ENCODE measurements at places on chromosomes 3 and 15.

GRCh38 chr15:100972975-100973350 is 53.8 kb downstream of the LRRK1 start:
- DNase-seq: no peak

DNA sequence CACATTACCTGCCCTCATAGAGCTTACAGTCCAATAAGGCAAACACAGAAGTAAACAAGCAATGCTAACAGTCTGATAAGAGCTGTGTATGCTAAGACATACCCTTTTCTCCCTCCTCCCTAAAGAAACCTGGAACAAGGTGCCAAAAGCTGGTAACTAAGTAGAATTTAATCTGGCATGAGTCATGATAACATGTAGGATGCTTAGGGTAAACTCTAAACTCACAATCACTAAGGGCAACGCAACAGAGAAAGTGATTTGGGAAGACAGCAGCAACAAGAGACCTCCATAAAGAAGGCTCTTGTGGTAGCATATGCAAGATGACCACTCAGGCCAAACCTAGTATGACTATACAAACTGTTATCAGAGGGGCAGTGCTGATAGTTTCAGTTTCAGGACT is 55.5 kb downstream of the MYO1E start:
- DNase-seq: no peak

DNA sequence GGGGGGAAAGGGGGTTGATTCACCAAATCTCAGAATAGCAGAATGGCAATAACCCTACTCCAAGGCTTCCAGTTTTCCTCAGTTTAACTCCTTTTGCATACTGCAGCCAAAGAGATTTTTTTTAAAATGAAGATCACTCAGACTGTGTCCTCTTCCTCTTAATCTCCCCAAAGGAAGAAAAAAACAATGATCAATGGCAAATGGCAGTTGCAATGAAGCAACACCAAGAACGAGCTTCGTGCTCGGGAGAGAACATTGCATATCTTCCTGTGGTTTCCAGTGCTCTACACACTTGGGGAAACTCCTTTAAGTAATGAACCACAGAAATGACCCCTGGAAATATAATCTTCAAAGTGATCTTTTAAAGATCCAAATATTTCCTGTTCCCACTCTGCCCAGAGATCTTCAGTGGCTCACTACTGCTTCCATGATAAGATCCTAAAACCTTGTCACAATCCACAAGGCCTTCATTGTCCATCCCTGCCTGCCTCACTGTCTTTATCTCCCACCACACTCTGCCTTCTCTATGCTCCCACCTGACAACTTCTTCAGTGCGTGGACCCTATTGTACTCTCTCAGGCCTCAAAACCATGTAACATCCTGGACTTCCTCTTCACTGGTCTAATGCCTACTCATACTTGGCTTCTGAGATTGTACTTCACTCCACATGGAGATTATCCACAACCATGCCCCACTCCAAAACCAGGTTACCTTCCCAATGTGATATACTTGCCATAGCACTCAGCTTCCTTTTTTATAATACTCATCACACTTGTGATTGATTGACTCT is 394.8 kb downstream of the FHIT start:
- no peak for DNase-seq

DNA sequence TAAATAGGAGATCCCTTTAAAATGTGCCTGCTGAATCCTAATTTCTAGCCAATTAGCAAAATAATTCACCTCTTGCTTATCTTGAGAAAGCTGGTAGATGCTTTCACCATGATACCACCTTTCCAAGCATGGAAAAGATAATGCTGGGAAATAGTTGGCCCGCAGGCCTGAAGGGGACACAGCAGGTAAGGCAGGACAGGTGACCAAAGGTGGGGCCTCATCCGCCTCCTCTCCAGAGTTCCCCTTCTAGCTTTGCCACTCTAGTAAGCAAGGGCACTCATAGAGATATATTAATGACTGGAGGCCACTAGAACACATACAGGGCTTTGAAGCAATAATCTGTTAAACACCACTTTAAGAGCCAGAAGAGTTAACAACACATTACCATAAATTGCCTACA is 45.5 kb downstream of the SATB1 start:
- no peak for DNase-seq

DNA sequence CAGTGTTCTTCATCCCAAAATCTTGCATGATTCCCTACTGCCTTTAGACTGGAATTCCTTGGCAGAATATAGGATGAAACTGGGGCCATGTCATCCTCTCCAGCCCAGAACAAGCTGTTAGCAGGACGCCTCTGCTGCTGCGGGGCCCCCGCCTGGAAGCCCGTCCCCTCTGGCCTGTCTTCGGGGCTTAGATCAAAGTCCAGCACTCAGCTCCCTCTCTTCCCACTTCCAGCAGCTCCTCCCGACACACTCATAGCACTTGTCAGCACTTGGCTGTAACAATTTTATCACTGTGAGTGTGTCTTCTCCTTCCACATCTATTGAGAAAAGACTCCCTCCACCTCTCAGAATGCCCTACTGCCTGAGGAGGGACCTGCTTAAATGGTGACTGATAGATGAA is 112.0 kb upstream of the HACD2 start:
- DNase-seq: no peak

DNA sequence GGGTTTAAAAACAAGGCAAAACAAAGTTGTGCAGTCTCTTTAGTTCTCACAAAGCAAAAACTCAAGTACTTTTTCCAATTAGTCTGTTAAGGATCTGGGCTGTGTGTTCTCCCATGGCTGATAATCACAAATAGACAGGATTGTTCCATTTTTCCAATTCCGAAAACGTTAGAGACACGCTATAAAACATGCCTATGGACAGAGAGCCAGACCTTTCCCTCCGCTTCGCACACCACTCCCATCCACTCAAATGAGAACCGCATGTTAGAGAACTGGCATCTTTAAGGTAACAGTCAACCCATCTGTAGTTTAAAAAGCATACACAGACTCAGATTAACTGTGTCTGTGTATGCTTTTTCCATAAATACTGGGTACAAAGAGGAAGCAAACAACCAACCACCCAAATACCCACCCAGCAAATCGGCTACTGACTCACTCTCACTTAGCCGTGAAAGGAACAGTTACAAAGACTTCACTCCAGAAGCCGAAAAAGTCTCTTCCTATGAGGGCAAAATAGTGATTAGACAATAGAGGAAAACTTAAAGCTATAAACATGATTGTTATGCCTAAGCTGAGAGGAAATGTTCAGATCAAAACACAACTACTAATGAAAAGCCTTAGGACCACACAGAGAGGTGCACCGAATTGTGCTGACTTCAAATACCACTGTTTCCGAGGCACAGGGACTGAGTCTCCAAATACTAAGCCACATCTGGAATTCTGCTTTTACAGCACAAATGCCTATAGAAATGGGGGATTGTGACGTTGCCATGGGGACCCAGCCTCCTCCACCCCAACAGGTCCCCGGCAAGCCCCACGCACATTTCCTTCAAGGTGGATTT is 36.1 kb downstream of the IL17RD start:
- DNase-seq: no peak

- DNase-seq: no peak
Observed at GRCh38 chr15:81869161-81869954, 176.5 kb downstream of the MEX3B start.

DNA sequence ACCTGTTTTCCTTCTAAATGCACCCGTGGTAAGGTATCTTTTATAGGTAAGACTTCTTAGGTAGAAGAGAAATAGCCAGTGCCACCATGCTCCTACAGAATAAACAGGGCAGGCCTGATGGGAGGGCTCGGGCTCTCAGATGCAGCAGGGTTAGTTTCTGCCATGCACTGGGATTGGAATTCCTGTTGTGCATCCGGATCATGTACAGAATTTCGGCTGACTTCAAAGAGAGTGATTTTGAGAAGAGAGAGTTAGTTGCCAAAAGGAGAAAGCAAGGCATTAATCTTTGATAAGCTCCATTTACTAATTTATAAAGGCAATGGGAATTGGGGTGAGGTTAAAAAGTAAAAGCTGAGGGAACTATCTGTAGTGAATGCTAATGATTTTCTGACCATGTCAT is 211.2 kb downstream of the WDR72 start:
- DNase-seq: no peak

- DNase-seq: no peak
Observed at GRCh38 chr15:61943992-61944391, 116.3 kb downstream of the VPS13C start.

DNA sequence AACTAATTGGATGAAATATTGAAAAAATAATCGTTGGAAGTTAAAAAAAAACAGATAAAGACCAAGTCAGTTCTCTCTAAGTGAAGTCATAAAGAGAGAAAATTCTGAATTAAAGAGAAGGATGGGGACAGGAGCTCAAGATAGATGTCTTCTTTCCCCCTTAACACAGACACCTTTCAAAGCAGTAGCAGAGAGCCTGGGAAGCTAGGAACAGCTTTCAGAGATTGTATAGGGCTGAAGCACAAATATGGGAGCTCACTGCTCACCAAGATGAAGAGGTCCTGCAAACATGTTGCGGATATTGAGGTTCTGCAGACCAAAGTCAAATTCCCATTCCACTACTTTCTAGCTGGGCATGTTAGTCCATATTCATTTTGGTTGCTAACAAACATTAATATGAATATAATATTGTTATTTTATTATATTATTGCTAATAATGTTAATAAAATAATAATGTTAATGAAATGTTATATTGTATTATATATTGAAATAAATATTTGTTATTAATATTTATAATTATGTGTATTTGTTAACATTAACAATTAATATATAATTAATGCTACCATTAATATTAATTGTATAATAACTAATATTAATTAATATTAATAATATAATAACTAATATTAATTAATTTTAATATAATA is 319.1 kb downstream of the OXSM start:
- no peak for DNase-seq

DNA sequence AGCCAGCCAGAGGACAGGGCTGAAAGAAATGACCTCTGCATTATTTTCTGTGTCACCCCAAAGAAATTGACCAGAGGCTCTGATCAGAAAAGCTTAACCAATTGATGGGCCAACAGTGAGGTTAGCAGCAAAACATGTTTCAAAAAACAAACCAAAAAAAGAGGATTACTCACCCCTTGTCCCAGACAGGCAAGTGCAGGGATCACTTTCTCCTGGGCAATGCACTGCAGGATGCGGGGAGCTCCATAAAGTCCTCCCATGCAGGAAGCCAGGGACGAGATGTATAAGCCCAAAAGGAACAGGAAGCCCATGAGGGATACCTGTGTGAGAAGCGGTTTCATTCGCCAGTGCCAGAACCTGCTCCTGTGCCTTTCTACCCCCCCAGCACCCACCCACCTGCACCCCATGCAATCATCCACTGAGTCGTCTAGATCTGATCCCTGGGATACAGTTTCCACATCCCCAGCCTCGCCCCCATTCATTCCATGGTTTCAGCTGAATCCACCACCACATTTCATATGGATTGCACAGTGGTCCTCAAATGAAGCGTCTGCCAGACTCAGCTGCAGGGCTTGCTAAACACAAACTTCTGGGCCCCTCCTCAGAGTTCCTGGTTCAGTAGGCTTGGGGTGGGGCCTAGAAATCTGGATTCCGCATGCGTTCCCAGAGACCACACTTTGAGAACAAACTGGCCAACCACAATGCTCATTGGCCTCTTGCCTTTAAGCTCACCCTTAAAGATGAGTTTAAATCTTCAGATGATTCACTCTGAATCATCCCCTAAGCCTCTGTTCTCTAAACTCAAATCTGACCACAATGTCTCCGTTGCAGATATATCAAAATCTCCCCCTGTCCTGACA is 54.4 kb upstream of the HEG1 start:
- DNase-seq: peak; percentile 16

- DNase-seq: no peak
Observed at GRCh38 chr3:17810759-17811158, 68.3 kb upstream of the TBC1D5 start.

GRCh38 chr3:96959474-96959873 is 145.1 kb downstream of the EPHA6 start:
- no peak for DNase-seq

GRCh38 chr15:76449455-76449854 is 112.9 kb downstream of the ISL2 start:
- DNase-seq: no peak

DNA sequence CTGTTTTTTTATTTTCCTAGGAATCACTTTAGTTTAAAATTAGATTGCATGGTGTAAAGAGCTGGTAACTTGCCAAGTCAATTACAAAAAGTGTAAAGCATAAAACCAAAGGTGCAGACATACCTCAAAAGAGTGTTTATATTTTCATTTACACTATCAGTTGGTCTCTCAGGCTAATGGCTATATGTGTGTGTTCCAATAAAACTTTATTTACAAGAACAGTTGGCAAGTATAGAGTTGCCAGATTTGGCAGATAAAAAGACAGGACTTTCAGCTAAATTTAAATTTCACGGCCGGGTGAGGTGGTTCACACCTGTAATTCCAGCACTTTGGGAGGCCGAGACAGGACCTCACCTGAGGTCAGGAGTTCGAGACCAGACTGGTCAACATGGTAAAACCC is 41.1 kb downstream of the HOMER2 start:
- DNase-seq: no peak

- peak; percentile 56 for DNase-seq
Observed at GRCh38 chr3:114299421-114299820, 5.6 kb downstream of the TIGIT start.

- DNase-seq: no peak
Observed at GRCh38 chr3:139557041-139557440, 17.5 kb upstream of the RBP1 start.

GRCh38 chr3:133838916-133839800 is 33.5 kb downstream of the SRPRB start:
- DNase-seq: no peak

DNA sequence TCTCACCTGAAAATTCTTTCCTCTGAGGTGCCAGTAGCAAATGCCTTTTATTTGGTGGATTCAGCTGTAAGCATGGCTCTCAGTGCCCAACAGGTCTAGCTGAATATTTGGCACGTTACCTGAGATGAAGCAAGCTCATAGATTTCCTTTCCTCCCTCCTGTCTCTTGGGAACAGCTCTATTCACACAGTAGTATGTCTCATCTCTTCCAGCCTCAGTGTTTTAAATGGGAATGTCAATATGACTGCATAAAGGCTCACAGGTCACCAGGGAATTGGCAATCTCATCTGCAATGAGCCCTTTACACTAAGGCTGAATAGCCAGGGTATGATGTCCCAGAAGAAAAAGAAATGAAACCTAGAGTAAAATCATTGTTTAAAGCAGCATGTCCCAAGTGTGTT is 733.5 kb downstream of the NTRK3 start:
- DNase-seq: no peak

- no peak for DNase-seq
Observed at GRCh38 chr3:126031981-126032471, 51.9 kb downstream of the SLC41A3 start.

DNA sequence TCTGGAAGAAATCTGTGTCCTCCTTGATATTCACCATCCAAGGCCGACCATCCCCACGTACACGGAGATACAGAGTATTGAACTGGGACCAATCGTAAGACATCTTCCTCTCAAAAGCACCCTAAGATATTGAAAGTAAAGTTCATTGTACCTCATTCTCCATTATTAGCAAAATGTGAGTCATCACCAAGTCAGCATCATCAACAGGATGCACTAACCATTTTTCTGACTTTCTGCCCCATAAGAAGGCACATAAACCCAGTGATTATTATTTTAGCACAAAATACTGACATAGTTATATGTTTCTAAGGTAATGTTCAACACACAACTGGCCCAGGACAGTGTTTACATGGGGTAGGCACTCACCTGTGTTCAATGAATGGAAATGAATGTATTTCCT is 7.4 kb downstream of the NDUFAF1 start:
- no peak for DNase-seq

- DNase-seq: no peak
Observed at GRCh38 chr15:70278644-70279043, 180.9 kb upstream of the TLE3 start.
